ENCODE measurements at places on chromosomes 1 and 21. TPM values are rescaled to one million over a fixed set of nuclear protein-coding genes. Genes with fewer than 3 reads are reported as not detected.

NVL gene
- 33.7 TPM for total RNA-seq

EVI5 gene
- 67.5 TPM for total RNA-seq

FOXD3 gene
- 1.9 TPM for total RNA-seq

DEPDC1 gene
- total RNA-seq: 7.8 TPM

EVA1C gene
- total RNA-seq: 5.3 TPM

DNA sequence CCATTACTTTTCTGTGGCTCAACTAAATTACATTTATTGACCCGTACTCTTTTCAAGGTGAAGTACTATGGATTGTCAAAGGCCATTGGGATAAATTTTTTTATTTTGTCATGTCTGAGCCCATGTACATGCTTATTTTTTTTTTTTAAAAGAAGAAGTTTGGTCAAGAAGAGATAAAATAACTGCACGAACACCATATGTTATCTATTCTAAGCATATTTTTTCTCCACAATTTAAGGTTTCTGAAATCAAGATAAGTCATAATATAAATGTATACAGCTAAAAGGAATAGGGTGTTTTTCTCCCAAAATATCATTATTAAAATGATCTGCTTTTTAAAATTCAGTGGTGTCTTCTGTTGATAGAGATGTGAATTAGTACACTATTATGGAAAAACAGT is 35.0 kb upstream of the SH2D1B start:
- DNase-seq: no peak

DNA sequence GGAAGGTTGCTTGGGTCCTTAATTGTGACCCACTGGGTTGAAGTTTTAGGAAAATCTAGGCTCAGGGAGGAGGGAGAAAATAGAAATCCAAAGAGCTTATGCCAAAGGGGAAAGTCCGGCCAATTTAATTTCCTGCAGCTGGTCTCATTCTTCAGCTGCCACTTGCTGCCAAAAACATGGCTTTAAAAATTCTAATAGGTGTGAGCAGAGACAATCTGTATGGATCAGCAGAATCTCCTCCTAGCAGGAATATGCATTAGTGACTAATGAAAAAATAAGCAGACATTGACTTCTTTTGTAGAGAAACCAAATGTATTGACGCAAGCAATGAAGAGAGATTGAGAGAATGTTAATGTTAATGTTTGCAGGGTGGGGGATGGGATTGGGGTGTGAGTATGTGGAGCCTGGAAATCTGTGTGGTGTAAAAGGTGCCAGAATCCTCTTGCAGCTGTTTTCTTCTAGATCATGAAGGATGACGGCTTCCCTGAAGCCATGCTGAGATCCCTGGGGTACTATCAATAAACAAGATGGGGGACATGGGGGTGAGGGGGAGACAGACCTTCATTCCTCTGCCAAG is 35.3 kb downstream of the VWA5B1 start:
- peak; percentile 81 for DNase-seq

DNA sequence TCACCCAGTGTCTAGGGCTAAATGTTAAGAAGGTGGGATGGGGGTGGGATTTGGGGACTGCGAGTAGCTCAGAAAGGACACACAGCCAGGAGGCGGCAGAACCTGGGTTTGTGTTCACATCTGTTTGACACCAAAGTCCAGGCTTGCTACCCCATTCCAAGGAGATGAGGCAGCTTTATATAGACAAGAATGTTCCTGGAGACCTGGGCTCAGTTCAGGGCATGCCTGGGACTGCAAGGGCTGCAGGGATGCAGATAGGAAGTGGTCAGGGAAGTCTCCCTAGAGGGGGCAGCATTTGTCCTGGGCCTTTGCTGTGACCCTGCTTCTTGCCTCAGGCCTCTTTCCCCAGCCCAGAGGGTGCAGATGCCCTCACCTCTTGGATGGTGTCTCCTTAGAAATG is 16.3 kb downstream of the PADI3 start:
- DNase-seq: no peak

DNA sequence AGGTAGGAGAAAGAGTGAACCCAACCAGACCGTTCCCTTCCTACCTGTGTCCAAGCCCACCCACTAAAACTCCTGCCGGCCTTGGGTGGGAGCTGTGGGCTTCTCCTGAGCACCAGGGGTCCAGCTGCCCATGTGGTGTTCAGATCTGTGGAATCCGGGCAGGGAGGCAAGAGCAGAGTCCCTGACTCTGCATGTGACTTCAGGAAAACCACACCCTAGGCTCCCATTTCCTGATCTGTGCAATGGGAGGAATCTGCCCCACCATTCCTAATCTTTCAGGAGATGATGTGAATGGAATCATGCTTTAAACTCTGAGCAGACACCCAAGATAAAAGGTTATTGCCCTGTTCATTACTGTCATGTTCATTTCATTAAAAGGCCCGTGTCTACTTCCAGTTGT is 27.6 kb downstream of the EIF2D start:
- DNase-seq: no peak

DNA sequence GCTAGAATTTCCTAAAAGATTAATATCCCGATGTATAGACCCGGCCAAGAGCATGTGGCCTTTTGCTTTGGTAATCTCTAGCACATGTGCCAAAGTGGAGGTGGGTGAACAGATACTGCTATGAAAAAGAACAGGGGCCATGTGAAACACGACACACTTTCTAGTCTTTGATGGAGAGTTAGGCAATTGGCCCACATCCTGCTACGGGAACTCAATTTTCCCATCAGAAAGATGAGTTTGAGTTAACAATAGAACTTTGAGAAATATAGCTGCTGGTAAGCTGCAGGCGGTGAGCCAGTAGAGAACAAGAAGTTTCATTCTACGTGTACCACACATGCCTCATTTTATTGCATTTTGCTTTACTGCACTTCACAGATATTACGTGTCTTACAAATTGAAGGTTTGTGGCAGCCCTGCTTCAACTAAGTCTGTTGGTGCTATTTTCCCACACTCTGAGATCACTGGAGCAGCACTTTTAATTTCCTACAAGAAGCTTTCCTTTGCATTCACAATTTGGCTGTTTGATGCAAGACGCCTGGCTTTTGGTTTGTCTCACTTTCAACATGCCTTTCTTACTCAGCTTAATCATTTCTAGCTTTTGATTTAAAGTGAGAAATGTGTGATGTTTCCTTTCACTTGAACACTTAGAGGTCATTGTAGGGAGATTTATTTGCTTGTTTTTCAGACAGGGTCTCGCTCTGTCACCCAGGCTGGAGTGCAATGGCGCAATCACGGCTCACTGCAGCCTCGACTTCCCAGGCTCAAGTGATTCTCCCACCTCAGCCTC is 46.3 kb downstream of the HTR6 start:
- no peak for DNase-seq

- DNase-seq: no peak
Measured at GRCh38 chr1:198254948-198255347, 98.2 kb downstream of the NEK7 start.

DNA sequence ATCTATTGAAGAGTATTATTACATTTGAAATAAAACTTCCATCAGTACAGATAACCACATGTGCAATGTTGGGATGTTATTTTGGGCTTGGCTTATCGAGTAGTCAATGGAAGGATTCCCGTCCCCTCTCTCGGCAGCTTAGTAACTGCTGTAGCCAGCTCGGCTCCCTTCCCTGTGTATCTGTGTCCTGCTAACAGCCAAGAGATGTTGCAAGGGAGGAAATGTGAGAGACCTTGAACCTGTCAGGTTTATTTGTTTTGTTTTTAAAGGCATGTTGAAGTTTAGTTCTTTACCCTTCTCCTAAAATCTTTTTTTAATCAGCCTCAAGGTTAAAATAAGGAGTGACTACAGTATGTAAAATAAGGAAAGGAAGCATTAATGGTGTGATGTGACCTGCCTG is 13.6 kb upstream of the TARS2 start:
- DNase-seq: no peak

GRCh38 chr1:212595787-212596714 is 12.5 kb upstream of the ATF3 start:
- peak; percentile 52 for DNase-seq

DNA sequence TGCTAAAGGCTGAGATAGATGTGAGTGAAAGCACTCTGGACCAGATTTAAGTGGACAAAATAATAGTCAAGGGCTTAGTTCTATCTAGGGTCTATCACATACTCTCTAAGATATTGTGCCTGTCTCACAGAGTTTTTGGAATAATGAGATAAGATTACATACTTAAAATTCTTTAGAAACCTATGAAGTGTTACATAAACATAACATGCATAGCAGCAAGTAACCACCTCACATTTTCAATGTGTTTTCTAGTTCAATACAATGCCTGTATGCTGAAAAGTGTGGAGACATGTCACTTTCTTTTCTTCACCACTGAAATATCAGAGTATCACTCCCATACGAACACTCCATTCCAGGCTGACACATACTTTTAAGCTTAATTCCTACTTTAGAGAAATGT is 16.2 kb downstream of the SDCCAG8 start:
- no peak for DNase-seq

DNA sequence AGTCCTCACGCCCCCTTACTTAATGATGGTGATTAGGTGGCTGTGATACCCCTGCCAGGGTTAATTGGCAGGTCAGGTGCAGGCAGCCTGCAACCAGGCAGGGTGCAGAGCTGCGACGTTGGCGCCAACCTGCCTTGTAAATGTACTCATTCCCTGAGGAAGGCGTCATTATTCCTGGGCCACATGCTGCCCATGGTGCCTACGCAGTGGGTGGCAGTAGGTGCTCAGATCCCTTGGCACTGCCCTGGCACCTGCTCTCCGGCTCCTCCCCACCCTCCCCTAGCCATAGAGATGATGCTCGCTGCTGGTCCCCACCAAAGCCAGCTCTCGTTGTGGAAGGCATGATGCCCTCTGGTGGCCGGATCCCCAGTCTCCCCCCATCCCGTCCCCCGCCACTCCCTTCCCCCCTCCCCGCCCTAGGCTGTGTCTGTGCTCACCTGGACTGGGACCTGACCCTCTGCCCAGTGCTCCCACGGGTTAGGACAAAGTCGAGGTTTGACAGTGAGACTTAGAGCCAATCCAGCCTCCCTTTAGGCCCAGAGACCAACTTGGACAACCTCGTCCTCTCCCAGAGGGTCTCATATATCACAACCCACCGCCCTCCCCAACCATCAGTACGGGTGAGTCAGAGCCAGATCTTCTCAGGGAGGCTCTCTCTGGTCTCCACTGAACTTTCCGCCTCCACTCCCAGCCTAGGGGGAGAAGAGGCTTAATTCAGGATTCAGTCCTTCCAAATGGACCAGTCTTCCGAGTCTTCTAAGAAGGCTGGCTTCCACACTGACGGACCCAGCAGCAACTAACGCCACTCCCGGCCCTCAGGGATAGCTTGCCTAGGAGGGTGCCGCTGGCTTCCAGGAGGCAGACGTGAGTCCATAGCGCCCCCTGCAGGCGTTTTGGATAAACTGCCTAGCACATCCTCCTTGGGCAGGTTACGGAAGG is 5.7 kb downstream of the KRTCAP2 start:
- peak; percentile 71 for DNase-seq

- DNase-seq: no peak
Measured at GRCh38 chr1:60893136-60893930, 189.0 kb upstream of the NFIA start.

DNA sequence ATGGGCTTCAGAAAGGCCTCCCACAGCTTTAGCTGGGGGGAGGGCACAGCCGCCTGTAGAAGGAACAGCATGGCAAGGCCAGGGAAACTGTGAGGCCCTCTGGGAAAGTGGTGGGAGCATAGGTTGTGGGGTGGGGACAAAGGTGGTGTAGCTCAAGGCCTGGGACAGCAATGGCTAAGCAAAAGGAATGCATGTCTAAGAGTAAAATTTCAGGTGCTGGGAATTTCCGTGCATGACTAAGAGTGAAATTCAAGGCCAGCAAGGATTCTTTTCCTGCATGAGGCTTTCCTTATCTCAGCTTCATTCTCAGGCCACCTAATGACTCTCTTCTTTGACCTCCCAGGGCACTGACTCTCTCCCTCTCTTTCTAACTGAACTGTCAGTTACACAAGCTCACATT is 86.5 kb upstream of the WNT4 start:
- DNase-seq: no peak

DNA sequence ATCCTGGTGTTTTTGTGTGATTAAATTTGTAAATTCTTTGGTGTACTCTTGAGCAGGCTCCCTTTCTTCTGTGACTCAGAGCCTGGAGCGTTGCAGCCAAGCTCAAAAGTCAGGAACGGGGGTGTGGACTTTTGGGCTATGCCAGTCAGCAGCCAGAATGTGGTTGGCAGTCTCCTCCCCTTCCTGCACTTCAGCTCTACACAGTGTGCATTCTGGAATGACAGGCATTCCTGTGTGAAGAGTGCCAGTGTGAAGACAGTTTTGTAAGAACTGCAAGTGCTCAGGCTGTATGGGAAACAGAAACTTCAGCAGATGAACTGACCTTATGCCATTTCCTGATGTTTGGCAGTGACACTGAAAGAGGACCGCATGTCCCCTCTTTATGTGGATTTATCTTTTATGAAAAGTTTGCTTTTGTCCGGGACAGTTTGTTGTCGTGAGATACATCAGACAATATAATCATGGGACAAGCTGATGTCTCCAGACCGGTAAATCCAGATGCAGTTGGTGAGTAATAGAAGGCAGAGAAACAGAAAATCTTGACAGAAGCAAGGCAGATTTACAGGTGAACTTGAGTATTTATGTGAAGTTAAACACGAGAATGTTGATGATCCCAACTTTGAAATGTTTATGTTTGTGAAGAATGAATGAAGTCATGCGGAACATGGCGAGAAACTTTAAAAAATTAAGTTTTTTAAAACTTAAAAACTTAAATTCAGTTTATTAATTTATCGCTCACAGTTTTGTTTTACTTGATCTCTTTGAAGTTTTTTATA is 67.7 kb upstream of the RCC1 start:
- peak; percentile 82 for DNase-seq

GRCh38 chr21:41010101-41010435 is 157.9 kb upstream of the BACE2 start:
- peak; percentile 8 for DNase-seq

DNA sequence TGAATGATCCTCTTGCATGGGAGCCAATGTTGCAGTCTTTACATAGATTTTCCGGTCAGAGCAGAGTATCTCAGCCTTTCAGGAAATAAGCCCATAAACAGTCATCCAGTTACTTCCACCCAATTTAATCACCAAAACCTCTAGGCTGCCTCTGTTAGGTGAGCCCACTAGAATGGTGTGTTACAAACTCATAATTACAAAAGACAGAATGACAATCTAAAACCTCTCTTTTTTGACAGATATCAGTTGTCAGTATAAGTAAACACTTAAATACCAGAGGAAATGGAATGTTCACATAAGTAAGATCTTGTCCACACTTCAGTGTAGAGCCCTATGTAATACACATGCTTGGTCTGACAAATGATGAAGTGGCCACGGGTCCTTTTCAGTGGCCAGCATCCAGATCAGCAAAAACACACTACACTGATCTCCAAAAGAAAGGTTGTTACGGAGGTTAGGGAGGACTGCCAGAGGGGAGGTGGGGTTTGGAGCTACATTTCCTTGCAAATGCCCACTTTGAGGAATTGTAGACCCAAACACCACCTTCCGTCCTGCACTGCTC is 71.3 kb upstream of the FBXO28 start:
- no peak for DNase-seq
